Activated naive CD4-positive, alpha-beta T cell treated with anti-CD3 and anti-CD28 coated beads, Interleukin-2, amount 10 ng/mL, durations not matched to agents 7 days and 5 days (primary cell): ENCODE measurements at places on chromosomes 6 and 20.

GRCh38 chr20:59920944-59921343, 12.5 kb downstream of the SYCP2 start:
- no peaks in the 10 kb centered on the region for H3K27me3 ChIP-seq
- H3K4me1 ChIP-seq = no peaks in the 10 kb centered on the region
- DNase-seq = no peak
- no peak overlapping the region for H3K4me3 ChIP-seq
- no peak overlapping the region for H3K27ac ChIP-seq
- H3K36me3 ChIP-seq = no peaks in the 10 kb centered on the region

DNA sequence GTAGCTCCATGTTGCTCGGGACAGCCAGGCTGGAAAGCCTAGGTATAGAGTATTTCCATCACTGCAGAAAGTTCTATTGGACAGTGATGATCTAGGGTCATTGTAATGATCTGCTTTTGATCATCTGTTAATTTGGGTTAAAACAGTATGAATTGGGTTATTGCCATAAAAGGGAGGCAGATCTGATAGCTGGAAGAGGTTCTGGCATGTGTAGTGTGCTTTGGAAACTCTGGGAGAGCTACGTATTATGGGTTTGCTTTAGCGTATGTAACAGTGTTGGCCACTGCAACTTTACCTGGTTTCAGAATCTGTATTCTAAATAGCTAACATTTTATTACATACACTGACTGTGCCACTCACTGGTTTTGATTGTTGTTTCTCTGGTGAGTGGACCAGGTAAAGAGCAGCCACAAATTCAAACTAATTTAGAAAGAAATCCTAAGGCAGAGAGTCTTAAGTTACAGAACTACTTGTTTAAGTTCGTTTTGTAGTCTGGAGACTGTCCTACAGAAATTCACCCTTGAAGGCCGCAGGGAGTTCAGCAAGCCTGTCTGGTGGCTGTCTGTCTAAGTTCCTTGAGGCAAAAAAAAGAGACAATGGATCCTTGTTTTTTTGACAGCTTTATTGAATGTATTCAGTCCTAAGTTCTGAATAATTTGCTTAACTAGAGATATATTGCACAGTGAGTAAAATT, 300.3 kb downstream of the PRL start:
- H3K36me3 ChIP-seq = no peaks in the 10 kb centered on the region
- peaks cover 3% of the 10 kb centered on the region for H3K4me1 ChIP-seq
- no peak overlapping the region for H3K27ac ChIP-seq
- no peak overlapping the region for H3K4me3 ChIP-seq
- DNase-seq = no peak
- H3K27me3 ChIP-seq = no peaks in the 10 kb centered on the region

- H3K27ac ChIP-seq = no peak overlapping the region
- H3K4me1 ChIP-seq = peaks cover 8% of the 10 kb centered on the region
- no peak overlapping the region for H3K4me3 ChIP-seq
- H3K27me3 ChIP-seq = no peaks in the 10 kb centered on the region
- peaks cover 43% of the 10 kb centered on the region for H3K36me3 ChIP-seq
These were observed 38.3 kb downstream of the ATG5 start for GRCh38 chr6:106287215-106287614.

DNA sequence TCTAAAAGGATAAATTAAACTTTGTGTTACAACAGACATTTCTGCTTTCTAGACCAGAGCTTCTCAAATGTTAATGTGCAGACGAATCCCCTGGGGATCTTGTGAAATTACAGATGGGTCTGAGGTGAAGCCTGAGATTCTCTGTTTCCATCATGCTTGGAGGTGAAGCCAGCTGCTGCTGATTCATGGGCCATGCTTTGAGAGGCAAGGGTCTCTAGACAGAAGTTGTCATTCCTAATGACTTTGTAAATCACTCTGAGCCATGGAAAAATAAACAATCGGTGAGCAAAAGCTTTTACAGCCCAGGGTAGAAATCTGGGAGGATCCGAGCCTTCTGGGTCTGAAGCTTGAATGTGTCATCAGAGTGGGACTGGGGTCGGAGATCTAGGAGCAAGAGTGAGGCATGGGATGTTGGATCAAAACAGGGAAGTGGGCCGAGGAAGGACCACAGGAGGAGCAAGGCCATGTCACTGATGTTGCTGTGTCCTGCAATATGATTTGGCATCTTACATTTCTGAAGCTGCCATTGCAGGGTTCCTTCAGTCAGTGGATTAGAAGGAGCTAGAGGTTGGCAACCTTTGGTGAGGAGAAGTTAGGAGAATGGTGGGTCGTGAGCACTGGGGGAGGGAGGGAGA, 77.3 kb downstream of the TRMT11 start:
- no peaks in the 10 kb centered on the region for H3K4me1 ChIP-seq
- DNase-seq = no peak

DNA sequence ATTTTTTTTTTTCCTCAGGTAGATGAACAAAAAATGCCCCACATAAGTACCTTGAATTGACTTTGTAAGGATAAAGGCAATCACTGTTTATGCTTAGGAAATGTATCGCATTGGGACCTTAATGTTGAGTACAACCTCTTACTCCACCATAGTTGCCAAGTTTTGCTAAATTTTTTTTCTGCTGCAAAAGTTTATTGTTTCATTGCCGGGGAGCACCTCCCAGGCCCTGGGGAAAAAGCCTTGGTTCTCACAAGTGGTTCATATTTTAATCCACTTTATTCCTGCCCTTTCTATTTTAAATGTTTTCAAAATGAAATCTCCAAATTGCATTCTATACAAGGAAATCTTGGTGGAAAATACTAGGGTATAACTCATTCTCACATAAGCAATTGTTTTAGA, 52.3 kb upstream of the UTRN start:
- no peak for DNase-seq
- H3K4me3 ChIP-seq = no peak overlapping the region
- peaks cover 4% of the 10 kb centered on the region for H3K27me3 ChIP-seq
- no peaks in the 10 kb centered on the region for H3K4me1 ChIP-seq
- H3K27ac ChIP-seq = no peak overlapping the region

DNA sequence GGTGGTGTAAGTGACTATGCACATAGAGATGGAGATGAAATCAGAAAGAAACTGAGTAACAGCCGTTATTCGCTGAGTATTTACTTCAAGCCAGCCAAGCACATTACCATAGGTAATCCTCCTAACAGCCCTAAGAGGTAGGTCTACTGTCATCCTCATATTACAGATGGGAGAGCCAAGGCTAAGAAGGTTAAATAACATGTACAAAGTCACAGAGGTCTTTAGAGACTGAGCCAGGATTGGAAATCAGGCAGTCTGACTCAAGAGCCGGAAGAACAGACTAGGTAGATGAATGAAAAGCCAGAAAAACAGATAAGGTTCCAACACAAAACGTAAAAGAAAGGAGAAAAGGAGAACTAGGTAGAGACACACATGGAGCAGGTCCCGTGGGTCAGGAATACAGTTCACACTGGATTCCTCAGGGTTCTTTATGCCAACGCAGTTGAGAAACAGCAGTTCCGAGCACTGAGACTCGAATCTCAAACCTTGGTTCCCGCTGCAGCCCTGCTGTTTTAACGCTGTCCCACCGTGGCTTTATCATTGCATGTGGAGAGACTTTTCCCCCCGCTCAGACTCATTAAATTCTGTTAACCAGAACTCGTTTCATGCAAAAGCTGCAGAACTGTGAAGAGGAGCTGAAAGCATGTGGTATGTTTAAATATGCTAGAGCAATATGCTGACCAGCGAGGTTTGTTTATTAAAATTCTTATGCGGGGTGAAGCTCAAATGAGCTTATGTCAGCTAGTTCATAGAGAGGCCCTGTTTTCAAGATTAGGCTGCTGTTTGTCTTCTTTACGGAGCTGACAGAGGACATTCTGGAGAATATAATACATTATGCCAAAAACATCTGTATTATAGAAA, 537.9 kb downstream of the CD83 start:
- H3K27ac ChIP-seq = peak overlapping the region; percentile 58
- H3K4me1 ChIP-seq = peaks cover 43% of the 10 kb centered on the region
- H3K36me3 ChIP-seq = peaks cover 2% of the 10 kb centered on the region
- DNase-seq = no peak
- H3K27me3 ChIP-seq = peaks cover 15% of the 10 kb centered on the region

DNA sequence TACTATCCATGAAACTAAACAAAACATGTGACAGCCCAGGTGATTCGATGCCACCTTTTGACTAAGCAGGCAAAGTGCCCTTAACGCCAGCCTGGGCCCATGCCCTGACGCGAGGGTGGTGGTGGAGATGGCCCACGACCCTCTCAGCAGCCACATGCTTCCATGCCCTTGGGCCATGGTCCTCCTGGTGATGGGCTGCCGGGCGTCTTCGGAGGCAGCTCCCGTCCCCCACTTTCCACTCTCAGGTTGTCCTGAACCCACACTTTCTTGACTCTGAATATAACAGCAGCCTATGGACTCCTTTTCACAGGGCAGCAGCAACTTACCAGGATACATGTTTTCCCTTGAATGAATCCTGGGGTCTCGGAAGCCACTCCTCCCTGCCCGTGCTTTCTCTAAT, 33.6 kb downstream of the TMEM242 start:
- H3K36me3 ChIP-seq = peaks cover 20% of the 10 kb centered on the region
- no peak overlapping the region for H3K27ac ChIP-seq
- no peaks in the 10 kb centered on the region for H3K27me3 ChIP-seq
- H3K4me3 ChIP-seq = no peak overlapping the region
- no peak for DNase-seq
- peaks cover 15% of the 10 kb centered on the region for H3K4me1 ChIP-seq

GRCh38 chr6:44917430-44917829, 410.7 kb upstream of the RUNX2 start:
- DNase-seq = no peak
- no peak overlapping the region for H3K4me3 ChIP-seq
- H3K4me1 ChIP-seq = peaks cover 19% of the 10 kb centered on the region
- H3K27ac ChIP-seq = no peak overlapping the region

DNA sequence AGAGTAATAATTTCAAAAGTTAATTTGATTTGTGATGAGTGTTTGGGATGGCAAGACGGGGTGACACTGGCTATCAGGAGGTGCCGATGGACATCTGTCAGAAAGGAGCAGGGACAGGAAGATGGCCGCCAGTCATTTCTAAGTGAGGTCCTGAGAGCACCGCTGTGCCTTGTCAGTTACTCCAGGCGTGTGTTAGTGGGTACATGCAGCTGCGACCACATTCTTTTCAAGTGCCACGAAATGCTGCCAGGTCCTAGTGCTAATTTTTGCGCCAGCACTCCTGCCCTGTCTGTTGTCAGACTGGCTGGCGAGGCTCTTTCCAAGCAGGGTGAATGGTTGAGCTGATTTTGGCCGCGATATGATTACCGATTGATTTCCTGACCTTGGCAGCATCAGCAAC, 64.6 kb upstream of the INSM1 start:
- no peaks in the 10 kb centered on the region for H3K36me3 ChIP-seq
- peaks cover 4% of the 10 kb centered on the region for H3K27me3 ChIP-seq
- no peak for DNase-seq
- no peaks in the 10 kb centered on the region for H3K4me1 ChIP-seq
- no peak overlapping the region for H3K4me3 ChIP-seq

- no peaks in the 10 kb centered on the region for H3K36me3 ChIP-seq
- H3K4me3 ChIP-seq = no peak overlapping the region
- no peak overlapping the region for H3K27ac ChIP-seq
- no peak for DNase-seq
- H3K4me1 ChIP-seq = peaks cover 6% of the 10 kb centered on the region
- H3K27me3 ChIP-seq = peaks cover 13% of the 10 kb centered on the region
These were observed 9.4 kb upstream of the HDDC2 start for GRCh38 chr6:125310994-125311649.

DNA sequence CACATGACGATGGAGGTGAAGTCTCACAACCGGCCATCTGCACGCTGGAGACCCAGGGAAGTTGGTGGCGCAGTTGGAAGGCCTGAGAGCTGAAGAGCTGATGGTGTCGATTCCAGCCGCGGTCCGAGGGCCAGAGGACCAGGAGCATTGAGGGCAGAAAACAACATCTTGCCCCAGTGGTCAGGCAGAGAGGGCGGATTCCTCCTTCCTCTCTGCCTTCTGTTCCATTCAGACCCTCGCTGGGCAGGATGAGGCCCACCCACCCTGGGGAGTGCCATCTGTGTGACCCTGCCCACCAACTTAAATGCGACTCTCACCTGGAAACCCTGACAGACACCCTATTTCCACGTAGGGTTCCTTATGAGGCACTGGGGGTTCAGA, 120.7 kb upstream of the PMEPA1 start:
- H3K27ac ChIP-seq = no peak overlapping the region
- H3K36me3 ChIP-seq = no peaks in the 10 kb centered on the region
- H3K27me3 ChIP-seq = peaks cover 4% of the 10 kb centered on the region
- no peak overlapping the region for H3K4me3 ChIP-seq
- no peak for DNase-seq

DNA sequence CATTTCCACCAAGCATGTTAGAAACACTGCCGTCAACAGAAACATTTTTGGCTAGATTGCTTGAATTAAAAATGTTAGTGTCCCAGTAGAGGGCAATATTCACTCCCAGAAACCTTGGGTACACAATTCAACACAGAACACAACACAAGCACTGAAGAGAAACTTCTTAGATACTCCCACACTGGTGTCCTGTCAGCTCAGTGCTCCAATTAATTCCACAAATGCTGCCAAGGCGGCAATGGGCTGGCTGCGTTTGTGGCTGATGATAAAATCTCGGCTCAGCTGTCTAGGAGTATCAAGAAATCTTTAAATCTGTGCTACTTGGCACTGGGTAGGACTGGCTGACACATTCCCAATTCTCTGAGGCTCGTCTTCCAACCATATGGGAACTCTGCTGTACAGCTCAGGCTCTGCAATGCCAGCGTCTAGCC, 39.3 kb downstream of the BEND3 start:
- DNase-seq = no peak
- H3K4me1 ChIP-seq = no peaks in the 10 kb centered on the region
- H3K4me3 ChIP-seq = no peak overlapping the region
- no peaks in the 10 kb centered on the region for H3K27me3 ChIP-seq
- H3K36me3 ChIP-seq = no peaks in the 10 kb centered on the region
